ENCODE measurements at places on chromosomes 2 and 18. TPM values are rescaled to one million over a fixed set of nuclear protein-coding genes. Genes with fewer than 3 reads are reported as not detected.
A peak's percentile ranks its signal among the peaks of the same experiment; 100 is the strongest.

DNA sequence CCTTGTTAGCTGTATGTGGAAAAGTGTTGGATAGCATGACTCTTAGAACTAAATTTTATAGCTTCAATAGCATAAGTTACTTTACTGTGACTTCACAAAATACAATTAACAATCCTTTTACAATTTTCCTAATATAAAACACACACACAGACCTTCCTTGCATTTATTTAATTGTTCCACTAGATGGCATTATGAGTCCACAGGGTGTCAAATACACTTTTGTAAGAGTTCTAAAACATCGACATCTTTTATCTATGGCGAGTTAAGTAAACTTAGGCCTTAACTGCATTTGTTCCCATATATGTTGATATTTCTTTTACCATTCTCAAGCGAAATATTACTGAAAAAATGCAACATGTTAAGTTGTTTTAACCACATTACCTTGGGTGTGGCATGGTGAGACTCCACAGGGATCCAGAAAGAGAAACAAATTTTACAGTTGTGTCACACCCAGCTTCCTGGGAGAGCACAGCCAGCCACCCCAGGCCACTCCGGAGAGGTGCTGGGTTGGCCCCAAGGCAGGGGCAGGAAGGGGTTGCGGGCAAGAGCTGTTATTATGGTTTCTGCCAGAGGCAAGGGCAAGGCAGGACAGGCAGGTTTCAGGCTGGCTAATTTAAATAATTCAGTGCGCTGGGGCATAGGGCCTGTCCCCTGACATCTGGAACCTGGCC is 312.4 kb upstream of the MC4R start:
- no peaks in the 10 kb centered on the region for H3K4me1 ChIP-seq
- no peak for DNase-seq
- no peak overlapping the region for H3K27ac ChIP-seq
- no peaks in the 10 kb centered on the region for H3K36me3 ChIP-seq
- H3K27me3 ChIP-seq: no peaks in the 10 kb centered on the region

- DNase-seq: no peak
- no peak overlapping the region for H3K4me3 ChIP-seq
- H3K27ac ChIP-seq: no peak overlapping the region
- H3K36me3 ChIP-seq: no peaks in the 10 kb centered on the region
These were observed 15.6 kb downstream of the SCN1A start for GRCh38 chr2:166112193-166112605.

GRCh38 chr18:7557973-7558372 is 9.1 kb upstream of the PTPRM start:
- no peaks in the 10 kb centered on the region for H3K4me1 ChIP-seq
- H3K36me3 ChIP-seq: no peaks in the 10 kb centered on the region
- H3K4me3 ChIP-seq: no peak overlapping the region
- H3K27me3 ChIP-seq: no peaks in the 10 kb centered on the region
- no peak overlapping the region for H3K27ac ChIP-seq
- DNase-seq: no peak

DNA sequence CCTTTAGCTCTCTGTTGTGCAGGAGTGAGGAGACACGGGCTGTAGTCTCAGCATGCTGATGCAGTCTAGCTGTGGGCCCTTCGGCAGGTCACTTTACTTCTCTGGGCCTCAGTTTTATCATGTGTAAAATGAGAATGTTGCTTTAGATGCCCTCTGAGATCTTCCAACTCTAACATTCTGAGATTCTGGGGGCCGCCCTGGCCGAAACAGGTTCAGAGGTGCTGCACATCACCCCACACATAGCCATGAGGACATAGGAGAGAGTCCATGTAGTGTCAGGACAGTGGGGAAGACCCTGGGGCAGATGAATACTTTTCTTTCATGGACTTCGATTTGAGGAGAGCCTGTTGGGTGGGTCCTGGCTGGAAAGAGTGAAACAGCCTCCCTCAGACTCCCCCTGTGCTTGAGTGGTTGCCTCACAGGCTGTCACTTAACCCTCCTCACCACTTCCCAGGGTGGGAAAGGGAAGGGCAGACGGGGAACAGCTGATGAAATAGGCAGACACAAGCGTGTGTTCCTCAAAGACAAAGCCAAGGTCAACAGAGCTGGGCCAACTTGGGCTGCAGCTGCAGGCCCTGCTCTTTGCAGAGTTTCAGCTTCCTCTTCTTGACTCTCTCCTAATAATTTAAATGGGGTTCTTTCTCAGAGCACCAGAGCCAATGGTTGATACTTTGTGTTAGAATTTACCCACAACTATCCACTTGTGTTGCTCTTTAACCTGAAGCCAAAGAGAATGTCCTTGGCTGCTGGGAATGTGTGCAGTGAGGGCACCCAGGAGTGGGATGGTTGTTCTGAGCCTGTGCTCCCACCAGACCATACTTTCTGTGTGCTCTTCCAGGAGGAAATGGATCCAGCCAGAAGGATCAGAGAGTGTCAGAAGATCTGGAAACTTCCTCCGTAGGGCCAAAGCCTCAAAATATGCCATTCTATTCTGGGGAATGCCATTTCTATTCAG is 14.7 kb upstream of the MRPL33 start:
- no peaks in the 10 kb centered on the region for H3K36me3 ChIP-seq
- H3K27ac ChIP-seq: no peak overlapping the region
- no peaks in the 10 kb centered on the region for H3K4me1 ChIP-seq
- no peak overlapping the region for H3K4me3 ChIP-seq

GRCh38 chr2:222653280-222653679 is 2.6 kb downstream of the FARSB start:
- peaks cover 12% of the 10 kb centered on the region for H3K27me3 ChIP-seq
- H3K27ac ChIP-seq: peak overlapping the region; percentile 7
- no peak for DNase-seq
- H3K36me3 ChIP-seq: no peaks in the 10 kb centered on the region
- no peak overlapping the region for H3K4me3 ChIP-seq

DNA sequence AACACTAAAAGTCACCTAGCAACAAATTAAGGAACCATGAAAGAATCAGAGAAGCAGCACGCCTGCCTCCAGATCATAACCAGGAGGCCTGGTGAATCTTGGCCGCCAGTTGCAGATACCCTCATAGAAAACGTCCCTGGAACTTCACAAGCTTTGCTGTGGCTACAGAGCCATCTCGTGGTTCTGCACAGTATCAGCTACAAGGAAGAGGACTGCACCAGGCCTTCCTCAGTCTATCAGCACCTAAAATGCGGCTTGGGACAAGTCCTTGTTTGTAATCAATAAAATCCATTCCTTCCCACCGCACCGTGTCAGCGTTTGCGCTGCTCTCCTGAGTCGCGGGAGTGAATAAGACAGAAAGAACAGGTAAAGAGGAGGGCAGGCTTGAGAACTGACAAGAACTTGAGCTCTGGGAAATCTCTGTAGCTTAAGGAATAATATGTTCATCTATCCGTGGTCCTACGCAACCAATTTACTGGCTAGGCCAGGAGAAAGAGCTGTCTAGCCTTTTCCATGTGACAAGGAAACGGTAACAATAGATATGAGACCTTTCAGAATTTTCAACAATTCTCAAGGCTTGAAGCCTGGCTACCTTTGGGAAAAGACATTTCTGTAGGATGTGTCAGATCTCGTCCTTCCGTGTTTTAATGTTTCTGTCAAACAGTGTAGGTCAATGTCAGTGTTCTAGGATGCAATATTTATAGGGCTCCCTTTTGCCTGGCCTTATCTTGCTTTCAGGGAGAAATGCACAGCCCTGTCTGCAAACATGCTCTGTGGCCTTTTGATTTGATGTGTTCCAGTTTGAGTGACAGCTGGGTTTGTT is 128.5 kb upstream of the RAB12 start:
- H3K4me3 ChIP-seq: no peak overlapping the region
- H3K27ac ChIP-seq: no peak overlapping the region

Gene NRBP1
- 147 TPM for polyA plus RNA-seq

Gene KCNS3
- not detected for polyA plus RNA-seq

Gene GALNT14
- not detected for polyA plus RNA-seq

Gene FHOD3
- polyA plus RNA-seq: not detected

Data from immature natural killer cell (primary cell).